ENCODE measurements at places on chromosomes 2 and 18. TPM values are rescaled to one million over a fixed set of nuclear protein-coding genes. Genes with fewer than 3 reads are reported as not detected.

DNA sequence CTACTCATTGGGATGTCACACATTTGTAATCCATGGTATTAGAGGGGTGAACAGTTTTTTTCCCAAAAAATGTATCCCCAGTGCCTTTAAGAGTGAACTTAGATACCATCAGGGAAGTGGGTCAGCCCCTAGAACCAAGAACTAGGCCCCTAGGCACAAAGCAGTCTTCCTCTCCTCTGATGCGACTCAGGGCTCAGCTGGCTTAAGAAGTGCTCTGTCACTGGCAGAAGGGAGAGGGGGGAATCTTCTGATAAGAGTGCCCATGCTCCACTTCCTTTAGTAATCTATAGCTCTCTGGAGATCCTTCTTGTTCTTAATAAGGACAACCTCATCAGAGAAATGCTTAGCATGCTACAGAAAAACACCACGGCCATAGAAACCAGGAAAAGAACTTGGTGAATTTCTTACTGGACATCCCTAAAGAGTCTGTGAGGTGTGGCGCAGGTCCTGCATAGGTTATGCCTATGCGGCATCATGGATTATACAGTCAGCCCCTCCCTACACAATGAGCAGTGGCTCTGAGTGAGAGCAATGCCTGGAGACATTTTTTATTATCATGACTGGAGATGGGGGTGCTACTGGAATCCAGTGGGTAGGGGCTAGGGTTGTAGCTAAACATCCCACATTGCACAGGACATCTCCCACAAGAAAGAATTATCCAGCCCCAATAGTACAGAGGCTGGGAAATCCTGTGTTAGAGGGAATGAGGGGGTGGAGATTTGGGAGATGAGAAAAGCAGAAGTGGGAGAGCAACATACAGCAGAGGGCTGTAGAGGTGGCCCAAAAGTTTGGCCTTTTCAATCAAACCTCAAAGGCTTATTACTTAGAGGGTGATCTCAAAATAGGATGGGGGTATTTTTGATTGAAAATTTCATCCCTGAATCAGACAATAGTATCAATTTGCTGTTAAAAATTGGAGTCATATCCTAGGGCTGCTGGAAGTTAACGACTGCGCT lies 21.7 kb upstream of the ZNF385B start:
- no peak for DNase-seq

- no peak for DNase-seq
Observed at GRCh38 chr2:66568650-66569300, 133.8 kb downstream of the MEIS1 start.

DNA sequence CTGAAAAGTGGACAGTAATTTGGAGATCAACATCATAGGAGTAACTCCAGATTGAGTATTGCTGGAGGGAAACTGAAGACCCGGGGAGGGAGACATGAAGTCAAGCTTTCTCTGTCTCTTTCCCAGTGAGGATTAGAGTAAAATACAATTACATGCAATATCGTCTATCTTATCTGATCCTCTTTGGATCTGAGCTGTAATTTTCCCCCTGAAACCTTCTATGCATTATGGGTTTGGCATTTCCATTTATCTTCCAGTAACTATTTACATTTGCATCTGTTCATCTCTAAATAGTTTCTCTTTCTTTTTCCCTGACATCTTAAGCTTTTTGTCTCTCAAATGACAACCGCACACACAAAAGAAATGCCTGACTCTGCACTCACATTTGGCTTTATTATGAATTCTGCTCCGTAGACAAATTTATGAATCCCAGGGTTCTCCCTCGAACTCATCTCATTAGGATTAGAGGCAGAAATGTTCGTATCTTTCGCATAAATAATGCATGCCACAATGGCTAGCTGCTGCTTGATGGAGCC lies 113.1 kb downstream of the SPP2 start:
- DNase-seq, result no peak

GRCh38 chr2:15181092-15181745 lies 379.9 kb downstream of the NBAS start:
- no peak for DNase-seq

DNA sequence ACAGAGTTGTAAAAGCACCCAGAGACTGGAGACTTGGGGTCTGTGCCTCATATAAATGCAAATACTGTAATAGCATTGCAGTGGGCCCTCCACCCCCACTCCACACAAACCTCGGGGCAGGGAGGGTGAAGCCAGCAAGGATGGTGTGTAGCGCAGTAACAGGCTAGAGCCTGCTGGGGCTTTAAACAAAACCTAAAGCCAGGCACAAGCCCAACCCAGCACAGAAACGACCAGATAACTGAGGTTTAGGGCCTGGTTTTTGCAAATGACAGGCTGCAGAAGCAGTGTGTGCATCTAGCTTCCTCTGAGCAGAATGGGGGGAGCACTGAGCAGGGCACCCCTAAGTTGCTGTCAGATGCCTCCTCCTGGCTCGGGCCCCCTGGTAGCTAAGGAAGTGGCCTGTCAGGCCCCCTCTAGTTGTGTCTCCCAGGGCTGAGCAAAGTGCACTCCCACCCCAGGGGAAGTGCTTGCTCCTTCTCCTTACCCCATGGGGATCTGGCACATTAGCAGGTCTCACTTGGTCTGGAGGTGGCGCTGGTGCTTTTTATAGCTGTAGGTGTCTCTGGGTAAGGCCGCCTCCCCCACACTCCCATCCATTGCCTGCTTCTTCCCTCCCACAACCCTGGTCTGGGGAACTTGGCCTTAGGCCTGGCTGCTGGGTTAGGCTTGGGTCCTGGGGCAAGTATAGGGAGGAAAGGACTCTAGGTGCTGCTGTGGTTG lies 135.1 kb downstream of the CELF4 start:
- DNase-seq, result no peak

DNA sequence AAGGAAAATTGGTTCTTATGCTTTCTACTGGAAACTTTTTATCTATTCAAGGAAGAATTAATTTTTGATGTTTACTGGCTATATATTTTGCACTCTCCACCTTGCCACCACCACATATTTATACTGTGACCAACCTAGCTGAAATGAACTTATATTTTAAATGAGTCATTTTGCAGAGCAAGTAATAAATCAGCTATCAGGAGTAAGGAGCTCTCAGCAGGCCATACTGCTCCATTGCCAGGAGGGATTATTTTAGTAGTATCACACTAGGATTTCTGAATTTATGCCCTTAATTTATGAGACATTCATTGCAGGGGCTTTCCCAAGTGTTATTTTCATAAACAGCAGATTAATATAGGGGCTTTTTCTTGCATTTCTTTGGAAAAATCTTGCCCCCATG lies 125.8 kb upstream of the CYP1B1 start:
- DNase-seq, result no peak

DNA sequence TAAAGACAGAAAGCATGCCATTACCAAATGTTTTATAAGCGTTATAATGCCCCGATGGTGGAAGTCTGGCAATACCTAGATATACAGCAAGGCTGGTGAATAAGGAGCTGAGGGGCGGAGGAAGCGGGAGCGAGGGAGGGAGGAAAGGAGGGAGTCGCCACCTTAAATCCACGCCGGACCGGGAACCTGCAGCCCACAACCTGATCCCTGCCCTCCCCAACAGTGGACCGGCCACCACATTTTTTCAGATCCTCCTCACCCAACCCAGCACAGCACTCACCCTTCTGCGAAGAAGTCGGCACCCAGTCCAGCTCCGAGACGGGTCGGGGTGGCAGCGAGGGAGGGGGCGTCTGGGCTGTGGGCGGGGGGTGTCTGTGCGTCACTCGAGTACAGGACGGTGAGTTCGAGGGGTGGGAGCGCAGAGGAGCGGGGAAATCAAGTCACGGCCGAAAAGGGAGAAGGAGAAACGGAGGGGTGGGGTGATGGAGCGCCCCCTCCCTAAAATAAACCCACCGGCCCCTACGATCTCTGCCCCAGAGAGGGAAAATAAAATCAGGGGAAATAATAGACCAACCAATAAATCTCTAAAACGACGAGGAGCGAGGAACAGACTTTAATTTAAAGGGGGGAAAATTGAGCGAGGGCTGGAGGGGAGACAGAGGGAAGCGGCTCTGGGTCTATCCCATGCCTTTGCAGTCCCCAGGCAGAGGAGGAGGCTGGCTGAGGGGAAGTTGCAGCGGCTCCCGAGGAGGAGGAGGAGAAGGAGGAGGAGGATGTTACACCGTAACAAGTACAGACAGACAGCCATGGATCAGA lies 96.5 kb upstream of the SERTAD2 start:
- peak; percentile 28 for DNase-seq

DNA sequence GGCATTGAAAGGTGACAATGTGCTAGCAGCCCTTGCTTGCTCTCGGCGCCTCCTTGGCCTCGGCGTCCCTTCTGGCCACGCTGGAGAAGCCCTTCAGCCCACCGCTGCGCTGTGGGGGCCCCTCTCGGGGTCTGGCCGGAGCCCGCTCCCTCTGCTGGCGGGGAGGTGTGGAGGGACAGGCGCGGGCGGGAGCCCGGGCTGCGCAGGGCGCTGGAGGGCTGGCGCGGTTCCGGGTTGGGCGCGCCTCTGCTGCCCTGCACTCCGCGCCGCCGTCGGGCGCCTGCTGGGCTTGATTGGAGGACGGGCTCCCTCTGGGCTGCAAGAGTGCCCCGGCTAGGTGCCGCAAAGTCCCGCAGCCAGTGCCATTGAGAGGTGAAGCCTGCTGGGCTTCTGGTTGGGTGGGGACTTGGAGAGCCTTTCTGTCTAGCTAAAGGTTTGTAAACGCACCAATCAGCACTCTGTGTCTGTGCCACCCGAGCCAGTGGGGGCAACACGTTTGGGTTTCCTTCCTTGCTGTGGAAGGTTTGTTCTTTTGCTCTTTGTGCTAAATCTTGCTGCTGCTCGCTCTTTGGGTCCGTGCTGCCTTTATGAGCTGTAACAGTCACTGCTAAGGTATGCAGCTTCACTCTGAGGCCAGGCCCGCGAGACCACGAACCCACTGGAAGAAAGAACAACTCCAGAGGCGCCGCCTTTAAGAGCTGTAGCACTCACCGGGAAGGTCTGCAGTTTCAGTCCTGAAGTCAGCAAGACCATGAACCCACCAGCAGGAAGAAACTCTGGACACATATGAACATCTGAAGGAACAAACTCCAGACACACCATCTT lies 14.8 kb upstream of the IMP4 start:
- DNase-seq, result no peak

DNA sequence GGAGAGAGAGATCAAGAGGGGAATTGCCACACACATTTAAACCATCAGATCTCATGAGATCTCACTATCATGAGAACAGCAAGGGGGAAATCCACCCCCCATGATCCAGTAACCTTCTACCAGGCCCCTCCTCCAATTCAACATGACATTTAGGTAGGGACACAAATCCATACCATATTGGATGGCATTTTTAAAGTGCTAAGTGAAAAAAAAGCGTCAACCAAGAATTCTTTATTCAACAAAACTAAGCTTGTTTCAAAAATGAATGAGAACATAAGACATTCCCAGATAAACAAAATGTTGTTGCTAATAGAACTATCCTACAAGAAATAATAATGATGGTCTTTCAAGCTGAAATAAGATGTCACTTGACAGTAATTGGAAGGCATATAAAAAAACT lies 626.2 kb upstream of the LRRTM1 start:
- no peak for DNase-seq

- DNase-seq, result no peak
Observed at GRCh38 chr2:36482576-36483214, 115.3 kb downstream of the FEZ2 start.

GRCh38 chr18:52140986-52141385 lies 199.0 kb upstream of the DCC start:
- DNase-seq, result no peak

- DNase-seq, result no peak
Observed at GRCh38 chr2:28312307-28313219, 80.1 kb upstream of the FOSL2 start.

DNA sequence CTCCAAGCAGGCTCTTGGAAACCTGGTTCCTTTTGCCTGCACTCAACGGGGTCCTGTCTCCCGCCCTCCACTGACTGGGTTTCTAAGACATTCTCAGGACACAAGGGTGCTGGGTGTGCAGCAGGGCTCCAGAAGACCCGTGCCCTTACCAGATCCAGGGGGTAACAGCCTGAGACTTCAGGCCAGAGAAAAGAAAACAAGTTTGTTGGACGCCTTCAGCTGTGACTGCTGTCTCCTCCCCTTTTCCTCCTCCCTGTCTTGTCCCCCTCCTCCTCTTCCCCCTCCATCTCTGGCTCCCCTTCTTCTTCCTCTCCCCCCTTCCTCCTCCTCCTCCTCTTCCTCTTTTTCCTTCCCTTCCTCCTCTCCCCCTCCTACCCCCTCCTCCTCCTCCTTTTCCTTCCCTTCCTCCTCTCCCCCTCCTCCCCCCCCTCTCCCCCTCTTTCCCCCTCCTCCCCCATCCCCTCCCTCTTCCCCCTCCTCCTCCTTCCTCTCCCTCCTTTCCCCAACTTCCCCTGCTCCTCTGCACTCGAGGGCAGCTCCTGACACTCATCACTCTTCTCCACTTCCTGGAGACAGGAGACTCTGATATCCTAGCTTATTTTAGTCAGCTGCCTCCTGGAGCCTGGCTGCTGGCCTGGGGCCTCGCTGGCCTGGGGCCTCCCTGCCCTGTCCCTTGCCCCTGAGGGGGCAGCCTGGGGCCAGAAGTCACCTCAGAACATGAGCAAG lies 12.4 kb downstream of the ADRA2B start:
- DNase-seq, result no peak

DNA sequence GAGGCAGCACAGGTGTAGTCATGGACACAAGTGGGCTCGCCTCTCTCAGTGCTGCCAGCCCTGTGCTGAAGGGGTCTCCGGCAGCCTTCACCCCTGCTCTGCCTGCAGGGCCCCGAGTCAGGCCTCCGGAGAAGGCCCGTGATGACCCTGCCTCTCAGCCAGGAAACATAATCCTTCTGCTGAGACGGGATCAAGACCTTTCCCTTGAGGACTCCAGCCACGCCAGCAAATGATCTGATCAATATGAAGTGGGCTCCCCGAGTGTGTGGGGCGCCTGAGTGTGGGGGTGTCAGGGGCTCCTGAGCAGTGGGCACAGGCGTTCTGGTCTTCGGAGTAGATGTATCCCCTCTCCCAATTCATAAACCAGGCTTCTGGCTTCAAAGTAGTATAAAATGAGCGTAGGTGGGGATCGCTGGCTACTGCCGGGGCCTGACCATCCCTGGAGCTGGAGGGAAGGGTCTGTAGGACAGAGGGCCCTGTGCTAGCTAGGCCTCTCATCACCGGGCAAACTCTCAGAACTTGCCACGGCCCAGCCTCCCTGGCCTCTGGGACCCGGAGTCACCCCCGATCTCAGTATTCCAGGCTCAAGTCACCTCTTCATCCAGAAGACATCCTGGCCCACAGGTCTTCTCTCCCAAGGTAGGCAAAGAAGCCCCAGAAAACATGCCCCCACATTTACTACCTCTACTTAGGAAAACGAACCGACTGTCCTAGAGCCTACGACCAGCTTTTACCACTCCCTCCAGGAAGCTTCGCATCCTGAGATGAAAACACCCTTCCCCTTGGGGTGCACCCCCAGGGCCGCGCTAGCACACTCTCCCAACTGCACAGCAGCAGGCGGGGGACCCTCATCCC lies 33.6 kb downstream of the CRACDL start:
- DNase-seq, result no peak

- DNase-seq, result no peak
Observed at GRCh38 chr2:218079943-218080913, 11.2 kb downstream of the RUFY4 start.

IL18R1 gene
- polyA plus RNA-seq, result 20.6 TPM

ZSWIM2 gene
- polyA plus RNA-seq, result not detected

SLC4A5 gene
- 0.13 TPM for polyA plus RNA-seq

SCN7A gene
- not detected for polyA plus RNA-seq

SCYGR4 gene
- not detected for polyA plus RNA-seq

All from CD8-positive, alpha-beta memory T cell (primary cell).